AG09309 (cell line): ENCODE measurements at places on chromosomes 11 and 22.

DNA sequence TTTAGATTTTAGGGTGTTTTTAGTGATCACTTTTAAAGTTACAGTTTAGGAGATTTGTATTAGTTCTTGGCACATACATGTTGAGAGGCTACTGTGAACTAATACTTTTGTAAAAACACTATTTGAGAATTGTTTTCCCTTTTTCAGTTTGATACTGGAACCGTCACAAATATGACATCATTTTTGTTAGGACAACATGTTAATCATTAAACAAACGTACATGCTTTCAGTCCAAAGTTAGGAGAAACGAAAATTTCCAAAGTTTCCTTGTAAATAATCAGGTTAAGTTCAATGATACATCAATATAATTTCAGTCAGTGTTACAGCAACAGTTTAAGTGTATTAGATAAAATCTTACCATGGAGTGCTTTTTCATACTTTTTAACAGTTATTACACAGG, 53.1 kb downstream of the SPECC1L start:
- DNase-seq, result no peak

DNA sequence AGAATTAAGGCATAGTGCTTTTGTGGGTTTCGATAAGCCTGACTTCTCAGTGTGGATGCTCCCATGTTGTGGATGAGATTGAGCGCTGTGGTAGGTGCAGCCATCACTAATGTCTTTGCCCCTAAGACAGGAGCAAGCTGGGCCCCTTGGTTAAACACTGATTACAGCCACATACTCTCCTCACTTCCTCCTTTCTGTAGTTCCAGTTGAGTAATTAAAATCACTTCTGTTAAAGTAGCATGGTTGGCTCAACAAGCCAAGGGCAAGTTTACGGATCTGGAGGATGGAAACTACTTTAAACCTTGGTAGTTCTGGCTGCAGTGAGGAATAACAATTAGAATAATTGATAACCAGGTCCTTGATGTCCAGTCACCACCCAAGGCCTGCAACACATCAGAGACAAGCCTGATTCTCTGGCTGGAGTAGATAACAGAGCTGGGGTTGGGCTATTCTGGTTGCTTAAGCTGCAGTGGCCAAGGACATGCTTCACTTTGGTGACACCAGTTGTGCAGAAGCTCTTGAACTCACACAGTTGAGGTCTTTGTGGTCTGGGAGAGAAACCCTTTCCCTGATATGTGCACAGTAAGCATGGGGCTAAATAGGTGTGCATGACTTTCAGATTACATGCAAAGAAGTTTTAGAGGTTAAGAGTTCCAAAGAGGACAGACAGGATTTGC, 81.3 kb downstream of the KIRREL3 start:
- no peak for DNase-seq

GRCh38 chr22:27139935-27140511, 482.6 kb downstream of the MIAT start:
- DNase-seq, result peak; percentile 52

GRCh38 chr22:27842669-27843431, 41.3 kb upstream of the MN1 start:
- DNase-seq, result peak; percentile 44

DNA sequence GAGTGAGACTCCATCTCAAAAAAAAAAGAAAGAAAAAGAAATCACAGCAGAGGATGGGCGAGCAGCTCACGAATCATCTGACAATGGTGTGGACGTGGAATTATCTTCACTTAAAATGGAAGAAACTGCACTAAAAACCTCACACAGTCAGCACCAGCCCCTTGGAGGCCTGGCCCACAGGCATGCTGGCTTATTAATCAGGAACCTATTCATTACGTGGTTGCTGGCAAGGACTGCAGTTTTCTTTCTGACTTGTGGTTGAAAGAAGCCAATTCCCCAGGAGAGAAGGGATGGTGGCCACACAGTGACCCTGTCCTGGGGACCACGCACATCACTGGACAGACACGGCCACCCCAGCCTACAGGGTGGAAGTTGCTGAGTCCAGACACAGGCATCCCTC, 401.1 kb downstream of the CTTN start:
- peak; percentile 11 for DNase-seq

DNA sequence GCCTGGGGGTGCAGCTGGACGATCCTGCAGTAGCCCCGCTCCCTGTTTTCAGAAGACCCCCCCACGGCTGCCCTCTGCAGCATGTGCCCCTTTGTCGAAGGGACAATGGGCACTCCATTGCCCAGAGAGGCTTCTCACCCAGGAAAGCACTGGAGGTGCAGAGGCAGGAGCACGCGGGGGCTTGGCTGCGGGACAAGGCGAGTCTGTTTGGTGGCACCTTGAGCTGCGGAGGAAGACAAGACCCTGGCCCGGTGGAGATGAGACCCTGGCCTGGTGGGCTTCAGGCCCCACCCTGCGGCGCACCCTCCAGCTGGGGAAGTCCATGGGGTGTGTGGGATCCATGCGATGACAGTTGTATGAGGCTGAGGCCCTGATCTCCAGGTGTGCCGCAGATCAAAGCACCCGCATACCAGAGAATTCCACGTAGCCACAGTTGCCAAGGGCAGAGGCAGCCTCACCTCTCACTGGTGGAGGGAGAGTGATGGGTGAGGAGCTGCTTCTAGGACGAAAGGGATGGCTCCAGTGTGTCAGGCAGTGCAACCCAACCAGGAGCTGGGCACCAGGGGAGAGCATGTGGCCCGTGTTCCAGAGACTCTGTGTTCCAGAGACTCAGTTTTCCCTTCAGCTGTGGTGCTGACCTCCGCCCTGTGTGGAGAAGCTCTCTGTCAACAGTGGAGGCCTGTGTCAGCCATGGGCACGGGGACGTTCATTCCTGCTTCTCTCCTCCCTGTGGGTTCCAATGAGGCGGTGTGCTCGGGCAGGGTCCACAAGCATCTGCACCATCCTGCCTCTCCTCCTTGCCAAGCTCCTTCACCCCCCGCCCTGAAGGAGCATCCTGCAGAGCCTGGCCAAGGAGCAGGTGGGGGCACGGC, 10.0 kb downstream of the TBX1 start:
- no peak for DNase-seq

- DNase-seq, result no peak
Measured at GRCh38 chr11:127061947-127062346, 61.4 kb upstream of the KIRREL3 start.

- no peak for DNase-seq
Measured at GRCh38 chr11:113518716-113519495, 43.7 kb upstream of the DRD2 start.

- no peak for DNase-seq
Measured at GRCh38 chr11:17511571-17511970, 32.6 kb downstream of the USH1C start.

DNA sequence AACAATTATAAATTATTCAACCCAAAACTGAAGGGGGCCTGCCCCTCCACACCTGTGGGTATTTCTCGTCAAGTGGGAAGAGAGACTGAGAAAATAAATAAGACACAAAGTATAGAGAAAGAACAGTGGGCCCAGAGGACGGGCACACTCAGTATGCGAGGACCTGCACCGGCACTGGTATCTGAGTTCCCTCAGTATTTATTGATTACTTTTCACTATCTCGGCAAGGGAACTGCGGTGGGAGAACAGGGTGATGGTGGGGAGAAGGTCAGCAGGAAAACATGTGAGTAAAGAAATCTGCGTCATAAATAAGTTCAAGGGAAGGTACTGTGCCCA, 3.2 kb downstream of the C11orf54 start:
- no peak for DNase-seq

- DNase-seq, result no peak
Measured at GRCh38 chr11:1111545-1112212, 37.0 kb downstream of the MUC2 start.

- DNase-seq, result no peak
Measured at GRCh38 chr11:326842-327580, 6.4 kb upstream of the IFITM3 start.

- no peak for DNase-seq
Measured at GRCh38 chr11:78069465-78069864, 5.8 kb downstream of the THRSP start.

- DNase-seq, result no peak
Measured at GRCh38 chr22:50117168-50117762, 27.5 kb downstream of the MOV10L1 start.

DNA sequence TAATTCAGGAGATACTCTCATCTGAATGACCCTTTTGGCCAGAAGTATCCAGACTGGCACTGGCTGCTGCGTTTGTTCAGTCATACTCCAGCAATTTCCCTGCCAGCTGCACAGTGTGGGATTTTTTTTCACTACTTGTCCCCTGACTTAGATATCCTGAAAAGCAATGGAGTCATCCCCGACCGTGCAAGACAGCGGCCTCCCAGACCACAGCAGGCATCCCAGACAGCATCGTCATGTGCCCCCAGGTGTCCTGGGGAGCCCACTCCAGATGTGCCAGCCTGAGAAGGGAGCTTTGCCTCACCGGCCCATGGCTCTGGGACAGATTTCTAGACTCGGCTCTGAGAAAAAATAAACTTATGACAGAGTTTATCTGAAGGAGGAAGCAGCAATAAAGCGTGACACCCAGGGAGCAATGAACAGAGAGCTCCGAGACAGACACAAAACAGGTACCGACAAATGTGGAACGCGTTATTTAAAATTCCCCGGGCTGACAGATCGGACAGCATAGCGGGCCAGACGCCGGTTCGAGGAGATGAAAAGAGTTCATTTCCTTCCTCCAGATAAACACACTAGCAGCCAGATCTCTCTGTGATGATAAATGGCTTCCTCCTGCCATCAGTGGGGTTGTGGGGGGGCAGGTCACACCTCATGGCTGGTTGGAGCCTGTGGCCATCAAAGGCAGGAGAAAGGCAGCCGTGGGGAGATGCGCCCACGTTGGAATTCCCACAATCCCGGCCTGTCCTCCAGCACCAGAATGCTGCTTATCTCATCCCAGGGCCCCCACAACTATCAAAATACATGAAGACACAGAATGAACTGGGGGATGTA, 106.4 kb upstream of the FGF3 start:
- no peak for DNase-seq

DNA sequence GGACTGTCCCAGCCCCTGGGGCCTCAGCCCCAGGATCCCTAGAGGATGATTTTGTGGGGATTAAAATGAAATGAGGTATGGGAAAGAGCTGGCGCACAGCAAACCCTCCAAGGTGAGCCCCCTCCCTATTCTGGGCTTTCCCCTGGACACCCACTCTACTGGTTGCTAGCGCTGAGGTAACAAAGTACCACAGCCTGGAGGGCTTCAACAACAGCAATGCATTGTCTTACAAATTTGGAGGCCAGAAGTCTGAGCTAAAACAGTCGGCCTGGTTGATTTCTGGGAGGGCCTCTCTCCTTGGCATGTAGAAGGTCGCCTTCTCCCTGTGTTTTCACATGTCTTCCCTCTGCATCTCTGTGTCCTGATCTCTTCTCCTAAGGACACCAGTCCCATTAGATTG, 913.6 kb downstream of the NTM start:
- DNase-seq, result no peak

GRCh38 chr11:97943493-97943892, 1077.3 kb upstream of the CNTN5 start:
- DNase-seq, result no peak

GRCh38 chr11:61528114-61528513, 19.6 kb downstream of the LRRC10B start:
- DNase-seq, result no peak

DNA sequence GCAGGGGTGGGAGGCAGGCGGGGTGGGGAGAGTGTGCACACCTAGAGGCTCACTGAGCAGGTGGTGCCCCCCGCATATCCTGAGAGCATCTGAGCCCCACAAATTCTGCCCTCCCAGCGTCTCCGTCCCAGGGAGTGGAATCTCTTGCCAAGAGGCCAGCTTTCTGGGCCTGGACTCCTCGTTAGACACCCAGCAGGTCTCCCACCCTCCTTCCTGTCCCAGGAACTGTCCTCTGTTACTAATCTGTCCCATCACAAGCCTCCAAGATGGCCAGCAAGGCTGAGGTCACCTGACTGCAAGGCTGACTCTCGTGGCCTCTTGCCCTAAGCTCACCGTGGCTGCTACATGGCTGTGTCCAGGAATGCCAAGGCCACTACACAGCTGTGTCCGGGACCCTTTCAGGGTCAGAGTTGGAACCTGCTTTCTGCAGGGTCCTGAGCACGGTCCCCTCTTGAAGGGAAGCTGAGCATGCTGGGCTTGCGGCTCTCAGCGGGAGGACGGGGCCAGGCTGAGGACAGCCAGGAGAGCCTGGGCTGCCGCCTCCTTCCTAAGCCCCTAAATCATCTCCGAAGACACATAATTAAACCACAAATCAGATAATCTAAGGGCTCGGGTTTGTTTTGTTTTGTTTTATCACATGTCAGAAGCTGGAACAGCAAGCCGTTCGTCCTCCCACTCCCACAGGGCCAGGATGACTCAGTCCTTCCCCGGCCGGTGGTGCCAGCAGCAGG, 1327.3 kb downstream of the TBC1D22A start:
- no peak for DNase-seq

GRCh38 chr11:27204529-27204928, 158.5 kb downstream of the CCDC34 start:
- no peak for DNase-seq

DNA sequence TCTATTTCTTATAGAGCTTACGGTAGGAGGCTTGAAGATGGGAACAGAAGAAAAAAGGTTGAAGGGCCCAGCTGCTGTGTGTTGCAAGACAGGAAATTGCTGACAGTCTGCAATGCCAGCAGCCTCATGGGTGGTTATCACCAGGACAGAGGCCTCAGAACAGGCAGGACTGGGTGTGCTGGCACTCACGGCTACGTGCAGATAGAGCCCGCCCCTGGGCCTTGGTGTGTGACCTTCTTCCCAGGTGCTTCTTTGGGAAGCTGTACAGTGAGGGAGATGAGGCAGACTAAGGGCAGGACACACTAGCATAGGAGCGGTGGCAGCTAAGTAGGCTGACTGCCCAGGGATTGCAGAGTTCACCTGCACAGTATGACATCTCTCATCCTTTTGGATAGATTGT, 12.6 kb downstream of the PRAME start:
- no peak for DNase-seq

DNA sequence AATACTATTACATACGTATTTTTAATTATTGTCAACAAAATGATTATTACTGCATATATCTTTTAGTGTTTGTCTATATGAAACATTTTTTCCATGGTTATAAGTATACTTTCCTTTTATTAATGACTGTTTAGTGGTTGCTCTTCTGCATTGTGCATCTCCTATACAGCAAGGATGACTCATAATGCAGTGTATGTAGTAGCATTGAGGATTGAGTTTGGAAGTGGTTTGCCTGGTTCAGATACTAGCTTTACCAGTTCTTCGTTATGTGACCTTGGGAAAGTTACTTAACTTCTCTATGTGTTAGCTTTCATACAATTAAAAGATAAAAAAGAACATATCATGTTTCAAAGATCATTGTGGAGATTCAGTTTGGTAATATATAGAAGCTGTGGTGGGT, 44.1 kb downstream of the CHORDC1 start:
- DNase-seq, result no peak

- no peak for DNase-seq
Measured at GRCh38 chr11:33448461-33449130, 191.4 kb downstream of the HIPK3 start.
